Muscle of back (tissue), 13 donors: ENCODE measurements at places on chromosomes 6 and 20. TPM values are rescaled to one million over a fixed set of nuclear protein-coding genes. Genes with fewer than 3 reads are reported as not detected.
A peak's percentile ranks its signal among the peaks of the same experiment; 100 is the strongest.

- DNase-seq: no peak
These were observed 93.8 kb downstream of the FOXA2 start for GRCh38 chr20:22490287-22491193.

Gene PDE7B
- polyA plus RNA-seq: 11.1 TPM

Gene CLIC5
- 16.1 TPM for polyA plus RNA-seq

DNA sequence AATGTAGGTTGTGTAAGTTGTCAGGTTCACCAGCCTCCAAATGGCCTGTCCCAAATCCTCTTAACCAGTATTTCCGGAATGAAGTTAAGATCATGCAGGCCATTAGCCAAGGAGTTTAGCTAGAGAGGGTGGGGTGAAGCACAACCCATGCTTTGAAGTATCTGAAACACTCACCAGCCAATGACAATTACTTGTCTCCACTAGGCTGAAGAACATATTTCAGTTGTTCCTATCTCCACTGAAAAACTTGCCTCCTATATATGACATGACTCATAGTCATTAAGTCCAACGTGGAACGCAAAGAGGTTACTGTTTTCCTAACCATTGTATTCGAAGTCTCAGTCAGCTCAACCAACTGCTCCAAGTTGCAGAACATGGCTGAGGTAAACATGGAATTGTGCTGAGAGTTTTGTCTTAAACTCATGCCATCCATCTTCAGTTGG is 37.4 kb upstream of the TNFAIP3 start:
- DNase-seq: no peak

DNA sequence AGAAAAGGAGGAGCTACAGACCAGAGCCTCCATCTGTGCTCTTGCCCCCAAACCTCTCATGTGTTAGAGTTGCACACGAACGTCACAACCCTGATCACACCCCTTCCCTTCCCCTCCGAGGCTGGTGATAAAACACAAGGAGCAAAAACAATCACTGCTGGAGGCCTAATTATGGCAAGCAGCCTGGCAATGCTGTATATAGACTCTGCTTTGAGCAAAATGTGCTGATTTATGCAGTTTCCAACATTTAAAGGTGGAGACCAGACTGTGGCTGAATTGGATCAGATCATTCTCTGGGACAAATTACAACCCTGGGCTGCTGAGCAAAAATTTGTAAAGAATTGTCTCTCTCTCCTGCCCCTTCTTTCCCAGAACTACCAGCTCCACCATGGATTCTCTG is 64.6 kb upstream of the SRSF6 start:
- DNase-seq: no peak

DNA sequence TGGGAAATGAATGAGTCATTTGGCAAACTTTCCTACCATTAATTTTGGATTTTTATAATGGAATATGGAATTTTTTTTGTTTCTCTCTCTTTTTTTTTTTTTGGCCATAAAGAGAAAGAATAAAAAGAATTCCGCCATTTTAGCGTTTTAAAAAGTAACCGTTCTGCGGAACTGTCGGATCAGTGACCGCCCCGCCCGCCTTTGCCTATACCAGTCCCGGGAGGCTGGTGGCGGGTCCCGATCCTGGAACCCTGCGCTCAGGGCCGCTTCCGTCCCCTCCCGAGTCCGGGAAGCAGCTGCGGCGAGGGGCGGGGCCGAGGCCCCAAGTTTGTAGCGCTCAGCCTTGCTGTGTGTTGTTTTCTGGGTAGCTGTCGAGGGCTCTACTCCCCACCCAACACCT is 609 bp downstream of the L3MBTL1 start:
- no peak for DNase-seq

Gene MOG
- not detected for polyA plus RNA-seq

DNA sequence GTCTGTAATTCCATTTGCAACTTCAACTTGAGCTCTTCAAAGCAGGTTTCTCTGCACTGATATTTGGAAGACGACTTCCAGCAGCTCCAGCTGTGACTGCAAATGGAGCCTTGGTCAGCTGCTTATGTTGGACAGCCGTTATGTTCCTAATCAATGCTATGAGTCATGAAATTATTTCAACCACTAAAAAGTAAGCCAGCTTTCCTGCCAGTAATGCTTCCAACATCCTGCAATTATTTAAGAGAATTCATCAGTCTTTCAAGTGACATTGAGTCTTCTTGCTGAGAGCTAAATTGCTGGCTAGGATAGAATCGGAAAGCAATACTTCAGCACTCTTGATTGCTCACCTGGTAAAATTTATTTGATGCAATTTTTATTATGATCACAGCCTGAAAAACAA is 375.7 kb downstream of the MMUT start:
- DNase-seq: no peak

Gene PRSS35
- 82.7 TPM for polyA plus RNA-seq

Gene OR2H2
- 0.27 TPM for polyA plus RNA-seq

Gene RALGAPA2
- 12.3 TPM for polyA plus RNA-seq

DNA sequence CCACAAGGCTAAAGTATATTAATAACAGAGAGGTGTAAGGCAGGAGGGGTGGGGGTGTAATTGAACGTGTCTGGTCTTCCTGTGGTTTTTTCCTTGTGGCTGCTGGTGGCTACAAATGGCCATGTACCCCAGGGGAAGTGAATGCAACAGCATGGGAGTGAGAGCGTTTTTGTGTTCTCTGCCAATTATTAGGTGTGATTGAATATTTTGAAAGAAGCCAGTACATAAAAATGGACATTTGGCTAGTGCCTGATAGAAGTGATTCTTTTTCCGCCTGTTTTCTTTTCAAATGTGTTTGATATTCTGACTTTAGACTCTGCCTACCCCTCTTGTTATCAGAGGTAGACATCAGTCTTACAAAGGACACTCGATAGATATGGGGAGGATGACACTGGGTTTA is 141.3 kb downstream of the PRL start:
- DNase-seq: no peak

DNA sequence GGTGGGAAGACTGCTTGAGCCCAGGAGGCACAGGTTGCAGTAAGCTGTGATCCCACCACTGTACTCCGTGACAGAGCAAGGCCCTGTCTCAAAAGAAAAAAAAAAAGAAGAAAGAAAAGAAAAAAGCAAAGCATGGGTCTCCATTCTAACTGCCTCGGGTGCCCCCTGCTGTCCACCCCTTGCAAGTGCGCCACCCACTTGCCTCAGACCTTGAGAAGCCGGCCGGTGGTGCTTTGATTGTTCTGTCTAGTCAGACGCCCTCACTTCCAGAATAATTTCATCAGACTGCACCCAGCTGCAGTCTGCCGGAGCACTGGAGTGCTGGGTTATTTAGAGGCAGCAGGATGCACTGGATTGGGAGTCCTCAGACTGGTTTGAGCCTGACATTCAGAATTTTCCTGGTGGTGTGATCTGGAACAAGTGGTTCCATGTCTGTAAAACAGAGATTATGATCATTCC is 17.6 kb upstream of the TM9SF4 start:
- DNase-seq: peak; percentile 36

DNA sequence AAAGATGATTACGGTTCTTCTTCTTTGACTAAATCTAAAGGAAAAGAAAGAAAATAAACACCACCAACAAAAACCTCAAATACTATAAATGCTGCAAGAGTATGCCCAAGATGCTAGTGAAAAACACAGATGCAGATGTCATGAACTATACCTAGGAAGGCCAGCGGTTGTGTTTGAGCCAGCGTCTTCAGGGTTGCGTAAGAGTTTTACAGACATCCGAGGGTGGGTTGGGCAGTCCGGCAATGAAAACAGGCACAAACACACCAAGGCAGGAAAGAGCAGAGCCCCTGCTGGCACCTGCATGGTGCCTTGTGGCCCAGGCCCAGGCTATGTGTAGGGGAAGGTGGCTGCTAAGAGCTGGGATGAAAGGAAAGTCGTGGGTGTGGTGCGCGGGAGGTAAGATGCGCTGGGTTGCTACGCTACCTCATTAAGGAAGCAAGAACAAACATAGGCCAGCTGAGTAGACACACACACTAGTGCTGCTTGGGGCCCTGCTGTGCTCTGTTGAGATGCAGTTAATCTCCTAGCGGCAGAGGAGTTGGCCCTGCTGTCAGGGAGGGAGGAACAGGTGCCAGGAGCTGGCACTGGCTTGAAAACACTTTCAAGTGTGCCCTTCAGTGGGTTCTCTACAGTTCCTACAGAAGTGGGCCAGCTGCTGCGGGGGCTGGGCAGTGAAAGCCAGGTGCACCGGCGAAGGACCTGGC is 170.2 kb upstream of the PLN start:
- DNase-seq: peak; percentile 8

DNA sequence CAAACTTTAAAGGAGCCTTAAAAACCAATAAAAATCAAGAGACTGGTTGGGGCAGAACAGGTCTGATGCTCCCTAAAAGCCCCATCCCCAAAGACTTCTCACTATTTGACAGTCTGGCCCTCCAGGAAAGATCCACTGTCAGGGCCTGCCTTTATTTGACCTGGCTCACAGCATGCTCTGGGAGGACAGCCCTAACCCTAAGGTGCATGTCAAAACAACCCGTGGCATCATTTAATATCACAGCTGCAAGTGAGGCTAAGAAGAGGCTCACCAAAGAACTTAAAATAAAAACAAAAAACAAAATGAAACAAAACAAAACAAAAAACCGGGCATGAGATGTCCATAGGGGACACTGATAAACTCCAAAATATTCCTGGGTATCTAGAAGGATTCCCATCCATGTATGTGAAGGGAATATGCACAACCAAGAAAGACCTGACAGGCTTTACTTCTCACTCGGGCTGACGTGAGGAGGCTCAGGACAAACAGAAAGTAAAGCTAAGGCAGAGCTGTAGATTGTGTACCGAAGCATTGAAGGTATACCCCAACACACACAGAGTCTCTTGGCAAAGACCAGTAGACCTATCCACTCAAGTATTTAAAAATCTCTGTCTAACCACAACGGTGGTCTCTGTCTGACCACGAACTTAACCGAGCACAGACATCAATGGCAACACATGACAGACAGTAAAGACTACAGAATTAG is 57.3 kb downstream of the AHI1 start:
- DNase-seq: no peak

DNA sequence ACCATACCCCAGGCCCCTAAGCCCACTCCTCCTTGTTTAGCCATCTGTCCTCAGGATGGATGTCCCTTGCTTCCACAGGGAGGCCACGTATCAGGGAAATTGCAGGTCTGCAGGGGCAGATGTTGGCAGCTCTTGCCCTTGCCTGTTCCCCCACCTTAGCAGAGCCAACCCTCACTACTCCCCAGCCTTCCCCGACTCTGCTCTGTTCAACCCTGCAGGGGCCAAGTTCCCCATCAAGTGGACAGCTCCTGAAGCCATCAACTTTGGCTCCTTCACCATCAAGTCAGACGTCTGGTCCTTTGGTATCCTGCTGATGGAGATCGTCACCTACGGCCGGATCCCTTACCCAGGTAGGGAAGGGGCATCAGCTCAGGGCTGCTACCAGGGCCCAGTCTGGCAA is 10.7 kb upstream of the TM9SF4 start:
- DNase-seq: no peak

GRCh38 chr6:83480470-83480869 is 31.9 kb upstream of the PRSS35 start:
- DNase-seq: no peak

- no peak for DNase-seq
These were observed 9.0 kb downstream of the UQCC2 start for GRCh38 chr6:33702345-33702977.

Gene NOTCH4
- 19.1 TPM for polyA plus RNA-seq

DNA sequence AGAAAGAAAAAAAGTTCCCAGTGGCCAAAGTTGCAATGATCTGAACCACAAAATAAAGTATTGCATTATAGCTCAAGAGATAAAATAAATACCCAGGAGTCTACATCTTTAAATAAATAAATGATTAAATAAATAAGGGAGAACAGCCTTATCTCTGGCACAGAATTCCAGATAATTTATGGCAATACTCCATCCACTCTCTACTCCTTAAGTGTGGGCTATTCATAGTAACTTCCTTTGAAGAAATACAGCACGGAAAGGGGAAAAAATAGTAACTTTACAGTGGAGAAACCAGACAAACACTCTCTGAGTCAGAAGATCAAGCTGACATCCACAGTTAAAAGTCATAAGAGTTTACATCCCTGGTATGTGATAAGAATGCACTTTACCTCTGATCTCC is 11.6 kb downstream of the AURKA start:
- DNase-seq: no peak
